ENCODE measurements at places on chromosomes 11 and 22.

- DNase-seq: no peak
Measured at GRCh38 chr11:116697011-116697410, 75.8 kb downstream of the BUD13 start.

DNA sequence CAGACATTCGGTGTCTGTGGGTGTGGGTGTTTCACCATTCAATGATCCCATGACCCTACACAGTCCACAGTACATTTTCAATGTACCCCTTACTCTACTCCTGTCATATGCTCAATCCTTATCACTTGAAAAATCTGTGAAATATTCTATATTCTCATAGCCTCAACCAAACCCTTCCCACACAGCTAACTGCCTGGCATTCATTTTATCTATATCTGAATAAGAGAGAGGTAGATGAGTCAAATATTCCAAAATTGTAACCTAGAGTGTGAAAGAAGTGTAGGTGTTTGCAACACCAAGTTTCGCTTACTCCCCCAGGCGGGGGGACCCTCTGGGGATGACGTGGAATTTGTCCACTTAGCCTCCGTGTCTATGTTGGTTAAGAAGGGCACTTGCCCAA lies 354.8 kb downstream of the ETS1 start:
- DNase-seq: no peak

DNA sequence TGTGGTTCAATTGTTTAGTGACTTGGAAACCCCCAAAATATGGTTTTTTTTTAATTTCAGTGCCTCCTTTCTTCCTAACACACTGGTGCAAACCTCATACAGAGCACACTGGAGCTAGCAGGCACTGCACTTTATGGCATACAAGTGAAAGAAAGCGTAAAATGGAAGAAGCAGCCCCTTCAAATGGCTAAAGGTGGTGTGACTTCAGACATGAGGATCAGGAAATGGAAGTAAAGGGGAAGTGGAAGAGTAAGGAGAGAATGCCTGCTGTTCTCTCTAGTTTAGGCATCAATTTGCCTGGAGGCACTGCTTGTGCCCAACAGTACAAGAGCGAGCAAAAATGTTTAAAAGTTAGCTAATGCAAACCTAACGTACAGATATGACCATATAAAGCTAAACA lies 5.7 kb downstream of the RSF1 start:
- no peak for DNase-seq

DNA sequence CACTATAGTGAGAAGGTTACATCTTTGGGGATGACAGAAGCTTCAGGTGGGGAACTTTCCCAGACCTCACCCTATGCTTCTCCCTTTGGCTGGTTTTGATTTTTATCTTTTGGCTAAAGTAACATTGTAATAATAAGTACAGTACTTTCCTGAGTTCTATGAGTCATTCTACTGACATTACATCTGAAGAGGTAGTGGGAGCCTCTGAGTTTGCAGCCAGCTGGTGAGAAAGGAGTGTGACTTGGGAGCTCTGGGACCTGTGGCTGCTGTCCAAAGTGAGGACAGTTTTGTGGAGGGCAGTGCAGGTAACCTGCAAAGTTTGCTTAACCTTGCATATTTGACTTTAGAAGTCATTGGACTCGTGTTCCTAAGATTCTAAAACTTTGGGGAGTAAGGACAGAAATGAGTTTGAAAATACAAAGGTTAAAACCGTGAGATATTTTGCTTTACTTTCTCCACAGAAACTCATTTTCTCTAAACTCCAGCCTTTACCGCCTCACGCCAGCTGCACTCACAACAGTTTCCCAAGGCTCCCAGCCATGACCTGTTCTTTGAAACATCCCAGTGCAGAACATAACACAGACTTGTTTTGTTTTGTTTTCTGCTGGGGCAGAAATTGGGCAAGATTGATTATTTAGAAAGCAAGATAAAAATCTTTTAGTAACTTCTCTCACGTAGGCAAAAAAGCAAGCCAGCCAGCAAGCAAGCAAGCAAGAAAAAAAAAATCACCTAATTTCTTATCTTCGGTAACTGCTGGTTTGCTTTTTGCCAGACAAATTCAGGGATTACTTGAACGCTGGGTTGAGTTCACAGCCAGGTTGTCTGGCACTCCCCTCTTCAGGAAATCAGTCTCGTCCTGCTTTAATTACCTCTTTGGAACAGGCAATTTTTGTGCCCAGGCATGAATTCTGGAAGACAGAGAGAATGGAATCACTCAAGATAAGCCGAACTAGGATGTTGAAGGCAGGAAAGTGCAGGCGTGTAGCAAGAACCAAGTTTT lies 478.3 kb upstream of the ISX start:
- no peak for DNase-seq

DNA sequence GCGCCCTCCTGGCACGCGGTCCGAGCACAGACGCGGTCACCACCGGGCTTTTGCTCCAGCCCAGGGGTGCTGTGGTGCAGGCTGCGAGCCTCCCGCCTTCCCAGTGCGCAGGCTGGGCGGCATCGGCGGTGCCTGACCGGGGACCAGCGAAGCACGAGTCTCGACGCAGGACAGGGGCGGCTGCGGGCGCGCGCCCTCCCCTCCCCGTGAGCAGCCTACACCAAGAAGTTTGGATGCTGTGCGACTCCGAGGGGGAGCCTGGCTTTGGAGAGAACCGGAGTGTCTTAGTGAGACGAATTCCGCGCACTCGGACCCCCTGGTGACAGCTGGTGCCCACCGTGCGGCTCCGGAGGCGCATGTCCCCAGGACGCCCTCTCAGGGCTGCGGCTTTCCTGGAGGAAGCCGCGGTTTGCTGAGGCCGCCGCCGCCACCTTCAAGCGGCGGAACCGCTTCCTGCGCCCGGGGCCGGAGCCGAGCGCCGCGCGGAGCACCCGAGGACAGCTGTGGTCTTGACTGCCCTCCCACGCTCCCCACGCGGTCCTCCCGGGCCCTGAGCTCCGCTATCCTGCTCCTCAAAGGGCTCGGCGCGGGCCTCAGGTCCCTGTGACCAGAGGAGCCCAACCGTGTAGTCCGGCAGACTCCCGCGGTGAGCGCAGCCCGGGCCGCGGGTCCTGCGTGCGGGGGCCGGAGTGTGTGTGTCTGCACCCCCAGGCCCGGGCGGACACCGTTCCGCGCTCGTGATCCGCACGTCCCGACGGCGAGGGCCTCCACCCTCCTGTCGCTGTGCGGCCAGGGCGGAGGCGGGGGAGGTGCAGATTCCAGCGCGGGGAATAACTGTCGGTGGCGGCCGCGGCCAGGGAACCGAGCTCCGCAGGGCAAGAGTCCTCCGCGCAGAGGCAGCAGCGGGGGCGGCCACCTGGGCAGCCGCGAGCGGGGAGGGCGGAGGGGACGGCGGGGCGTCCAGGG lies 1.7 kb downstream of the FGF3 start:
- DNase-seq: no peak

DNA sequence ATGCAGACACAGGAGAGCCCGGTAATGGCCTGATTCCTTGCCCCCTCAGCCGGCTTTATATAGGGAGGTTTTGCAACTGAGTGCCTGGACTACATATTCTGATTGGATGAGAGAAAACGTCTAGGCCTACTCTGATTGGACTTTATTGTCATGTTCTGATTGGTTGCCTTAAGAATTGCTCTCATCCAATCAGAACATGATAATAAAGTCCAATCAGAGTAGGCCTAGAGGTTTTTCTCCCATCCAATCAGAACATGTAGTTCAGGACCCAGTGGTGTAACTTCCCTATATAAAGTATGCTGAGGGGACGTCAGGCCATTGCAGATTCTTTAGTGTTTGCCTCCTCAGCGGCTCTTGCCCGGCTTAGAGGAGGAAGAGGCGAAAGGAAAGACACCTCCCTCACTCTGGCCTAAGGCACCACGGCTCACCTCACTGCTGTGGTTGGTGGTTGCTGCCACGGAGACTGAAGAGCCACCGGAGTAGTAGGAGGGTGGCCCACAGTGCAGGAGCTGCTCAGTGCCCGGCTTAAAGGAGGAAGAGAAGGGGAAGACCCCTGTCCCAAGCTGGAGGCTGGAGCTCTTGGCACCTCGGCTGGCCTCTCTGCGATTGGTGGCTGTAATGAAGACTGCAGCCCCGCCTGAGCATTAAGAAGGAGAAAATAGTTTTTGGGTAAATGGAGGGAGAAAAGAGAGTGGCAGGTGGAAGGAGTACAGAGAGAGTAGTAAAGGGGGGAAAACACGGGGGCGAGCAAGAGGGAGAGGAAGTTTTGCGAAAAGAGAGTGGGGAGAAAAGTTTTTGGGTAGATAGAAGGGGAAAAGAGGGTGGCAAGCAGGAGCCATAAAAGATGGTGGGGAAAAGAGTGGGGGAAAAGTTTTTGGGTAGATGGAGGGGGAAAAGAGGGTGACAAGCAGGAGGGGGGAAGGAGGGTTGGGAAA lies 116.7 kb upstream of the SERPIND1 start:
- DNase-seq: no peak

DNA sequence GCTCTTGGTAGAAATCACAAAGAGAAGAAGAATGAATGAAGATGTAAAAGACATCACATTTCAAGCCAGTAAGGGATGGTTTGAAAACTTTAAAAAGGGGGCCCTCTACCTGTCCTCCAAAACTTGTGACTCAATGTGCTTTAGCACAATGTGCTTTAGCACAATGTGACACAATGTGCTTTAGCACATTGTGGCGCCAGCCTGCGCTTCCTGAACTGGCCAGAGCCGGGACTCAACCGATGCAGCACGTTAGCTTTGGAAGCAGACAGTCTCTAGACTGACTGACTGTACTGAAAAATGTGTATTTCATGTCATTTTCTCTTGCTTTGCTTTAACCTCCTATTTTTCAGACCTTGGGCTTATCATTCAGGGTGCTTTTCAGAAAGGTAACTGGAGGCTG lies 63.5 kb downstream of the FAM83F start:
- no peak for DNase-seq

- DNase-seq: peak; percentile 76
Measured at GRCh38 chr11:76672431-76673175, 2.1 kb upstream of the LRRC32 start.

DNA sequence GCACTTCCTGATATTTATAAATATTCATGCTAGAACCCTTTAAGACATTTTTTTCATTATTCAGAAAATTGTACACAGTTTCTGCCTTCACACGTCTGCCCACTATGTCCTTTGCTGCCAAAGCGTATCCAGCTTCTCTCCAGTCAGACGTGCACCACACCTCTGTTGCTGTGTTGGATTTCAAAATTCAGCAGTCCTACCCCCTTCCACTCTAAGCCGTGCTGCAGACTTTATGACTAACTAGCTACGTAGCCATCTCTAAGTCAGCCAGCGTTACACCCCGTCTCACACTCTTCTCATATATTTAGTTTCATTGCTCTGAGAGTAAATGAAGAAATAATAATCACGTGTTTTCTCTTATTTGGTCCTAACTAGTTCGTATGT lies 28.2 kb upstream of the OPCML start:
- no peak for DNase-seq

- no peak for DNase-seq
Measured at GRCh38 chr22:28034760-28035401, 115.8 kb upstream of the PITPNB start.

GRCh38 chr11:64786308-64786707 lies 8.0 kb upstream of the SF1 start:
- no peak for DNase-seq

- DNase-seq: no peak
Measured at GRCh38 chr22:20868025-20868962, 9.5 kb downstream of the SNAP29 start.

GRCh38 chr11:66951135-66951534 lies 7.0 kb downstream of the PC start:
- no peak for DNase-seq

DNA sequence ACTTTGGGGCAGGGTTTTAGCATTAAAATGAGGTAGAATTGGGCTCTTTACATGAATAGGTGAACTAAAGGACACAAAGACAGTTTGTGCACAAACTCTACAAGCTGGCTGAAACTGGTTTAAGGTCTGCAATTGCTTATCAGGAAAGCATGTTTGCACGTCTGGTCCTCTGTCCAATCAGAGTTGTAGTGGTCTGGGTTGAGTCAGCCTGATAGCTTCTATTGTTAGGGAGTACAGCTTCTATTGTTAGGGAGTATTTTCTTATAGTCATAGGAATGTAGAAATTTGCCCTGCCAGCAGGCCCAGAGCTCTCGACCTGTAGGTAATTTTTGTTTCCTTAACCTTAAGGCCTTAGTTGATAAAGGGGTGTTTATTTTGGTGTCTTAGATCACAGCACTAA lies 1422.4 kb downstream of the LRRC4C start:
- DNase-seq: no peak

DNA sequence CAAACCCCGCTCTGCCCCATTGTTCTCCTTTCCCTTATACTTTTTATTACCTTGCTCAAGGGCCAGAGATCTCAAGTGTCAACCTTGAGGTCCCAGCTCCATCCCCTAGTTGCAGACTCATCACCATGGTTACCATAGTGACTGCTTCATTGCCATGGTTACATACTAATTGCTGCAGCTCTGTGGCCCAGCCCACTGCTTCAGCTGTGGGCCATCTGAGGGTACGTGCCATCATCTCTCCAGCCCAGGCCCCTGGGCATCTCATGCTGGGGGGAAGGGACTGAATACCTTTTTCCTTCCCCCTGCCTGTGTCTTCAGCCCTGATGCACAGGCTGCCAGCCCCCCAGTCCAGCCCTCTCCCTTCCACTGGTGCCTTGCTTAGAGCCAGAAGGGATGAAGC lies 22.2 kb downstream of the TREH start:
- no peak for DNase-seq

- no peak for DNase-seq
Measured at GRCh38 chr11:81072273-81072672, 1631.4 kb upstream of the TENM4 start.

DNA sequence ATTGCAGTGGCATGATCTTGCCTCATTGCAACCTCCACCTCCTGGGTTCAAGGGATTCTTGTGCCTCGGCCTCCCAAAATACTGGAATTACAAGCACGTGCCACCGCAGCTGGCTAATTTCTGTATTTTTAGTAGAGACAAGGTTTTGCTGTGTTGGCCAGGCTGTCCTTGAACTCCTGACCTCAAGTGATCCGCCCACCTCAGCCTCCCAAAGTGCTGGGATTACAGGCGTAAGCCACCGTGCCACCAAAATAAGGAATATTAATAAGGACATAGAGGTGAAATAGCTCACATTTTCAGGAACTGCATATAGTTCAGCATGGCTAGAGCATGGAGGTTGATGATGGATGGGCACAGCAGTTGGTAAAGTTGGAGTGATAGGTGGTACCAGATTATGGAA lies 21.4 kb downstream of the ARHGEF12 start:
- no peak for DNase-seq

- DNase-seq: no peak
Measured at GRCh38 chr11:79600711-79601110, 159.9 kb upstream of the TENM4 start.

- DNase-seq: peak; percentile 72
Measured at GRCh38 chr11:88435415-88435814, 97.9 kb upstream of the CTSC start.

DNA sequence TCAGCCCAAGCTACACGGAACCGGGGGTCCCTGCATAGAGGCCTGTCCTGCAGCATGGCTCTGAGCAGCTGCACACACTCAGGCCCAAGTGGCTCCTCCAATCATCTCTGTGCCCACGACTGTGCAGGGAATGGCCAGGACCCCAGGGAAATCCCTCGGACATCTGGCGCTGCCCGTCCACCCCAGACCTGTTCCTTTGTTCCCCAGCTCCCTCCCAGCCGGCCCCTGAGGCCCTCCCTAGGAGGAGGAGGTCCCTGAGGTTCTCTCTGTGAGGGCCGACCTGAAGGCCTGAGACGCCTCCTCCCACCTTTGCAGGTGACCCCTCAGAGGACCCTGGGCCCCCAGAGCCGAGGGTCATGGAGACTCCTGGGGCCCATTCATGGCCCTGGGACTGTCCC lies 1.1 kb downstream of the MLC1 start:
- peak; percentile 34 for DNase-seq
